ENCODE measurements at places on chromosomes 2 and 18.
A peak's percentile ranks its signal among the peaks of the same experiment; 100 is the strongest.

DNA sequence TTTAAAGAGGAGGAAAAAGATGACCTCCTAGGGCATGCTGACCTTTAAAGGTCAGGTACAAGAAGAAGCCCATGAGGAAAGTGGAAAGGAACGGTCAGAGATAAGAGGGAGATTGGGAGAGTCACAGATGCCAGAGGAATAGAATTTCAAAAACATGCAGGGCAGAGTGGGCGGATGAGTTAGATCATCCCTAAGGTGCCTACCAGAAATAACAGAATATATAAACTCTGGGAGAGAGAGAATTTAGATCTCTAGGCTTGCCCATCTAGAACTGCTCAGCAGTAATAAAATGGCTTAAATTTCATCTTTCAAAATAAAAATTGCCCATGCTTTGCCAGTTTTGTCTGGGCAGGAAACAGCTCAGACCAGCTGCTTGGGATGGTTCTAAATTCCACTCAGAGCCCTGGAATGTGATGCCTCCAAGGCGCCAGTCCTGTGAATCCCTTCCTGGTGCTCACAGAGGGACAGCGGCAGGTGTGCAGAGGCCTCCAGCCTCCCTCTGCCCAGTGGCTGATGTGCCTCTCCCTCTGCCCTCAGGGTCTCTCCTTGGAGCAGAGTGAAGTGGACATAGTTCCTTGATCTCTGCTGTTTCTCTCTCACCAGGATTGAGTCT lies 130.9 kb downstream of the ANTXR1 start:
- DNase-seq, result peak; percentile 40

DNA sequence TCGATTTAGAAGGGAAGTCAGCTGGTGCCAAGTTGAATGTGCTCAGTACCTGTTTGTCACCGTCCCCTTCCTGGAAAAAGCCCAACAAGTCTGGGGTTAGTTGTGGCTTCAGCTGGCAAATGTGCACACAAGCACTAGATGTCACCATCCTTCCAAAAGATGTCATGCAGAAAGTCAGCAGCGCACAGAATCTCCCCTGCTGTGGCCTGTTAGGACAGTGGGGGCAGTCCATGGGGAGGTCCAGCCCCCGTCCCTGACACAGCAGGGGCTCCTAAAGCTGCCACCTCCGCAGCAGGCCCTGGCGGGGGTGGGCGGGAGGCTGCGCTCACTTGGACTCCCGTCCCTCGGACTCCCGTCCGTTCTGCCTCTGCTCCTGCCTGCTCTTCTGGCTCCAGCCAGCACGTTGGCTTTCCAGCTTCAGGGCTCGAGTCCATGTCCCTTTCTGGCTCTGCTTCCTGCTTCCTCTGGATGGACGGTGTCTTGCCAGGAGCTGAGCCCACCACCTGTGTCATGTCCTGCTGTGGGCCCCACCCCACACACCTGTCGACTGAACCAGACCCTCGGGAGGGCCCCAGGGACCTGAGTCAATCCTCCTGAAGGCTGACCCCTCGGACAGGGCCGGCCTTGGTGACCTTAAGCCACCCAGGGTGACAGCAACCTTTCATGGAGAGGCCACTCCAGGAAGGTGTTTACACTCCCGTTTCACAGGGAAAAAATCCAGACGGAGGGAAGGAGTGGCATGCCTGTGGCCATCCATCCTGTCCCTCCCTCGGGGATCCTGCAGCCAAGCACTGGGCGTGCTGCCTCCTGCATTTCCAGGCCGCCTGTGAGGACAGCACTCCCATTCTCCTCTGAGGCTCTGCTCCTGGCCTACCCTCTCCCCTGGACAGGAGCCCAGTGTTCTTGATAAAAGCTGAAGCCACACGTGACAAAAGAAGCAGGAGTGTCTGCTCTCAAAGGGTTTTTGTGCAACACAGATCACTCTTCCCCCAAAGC lies 8.5 kb downstream of the RAB17 start:
- peak; percentile 79 for DNase-seq

DNA sequence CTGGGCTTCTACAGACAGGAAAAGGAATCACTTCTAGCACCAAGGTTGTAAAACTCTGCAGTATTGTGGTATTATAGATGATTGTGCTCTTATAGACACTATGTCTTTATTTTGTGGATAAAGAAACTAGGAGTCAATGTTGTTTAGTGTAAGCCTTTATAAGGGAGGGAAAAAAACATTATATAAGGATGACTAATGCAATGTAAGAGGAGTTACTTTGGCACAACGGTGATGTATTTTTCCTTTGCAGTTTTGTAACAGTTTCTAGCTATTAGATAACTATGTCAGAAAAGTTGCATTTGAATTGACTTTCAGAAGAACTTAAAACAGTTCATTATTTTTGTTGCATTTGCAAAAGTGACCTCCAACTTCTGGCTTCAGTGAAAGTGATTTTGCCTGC lies 545.4 kb downstream of the CCDC85A start:
- peak; percentile 40 for DNase-seq

DNA sequence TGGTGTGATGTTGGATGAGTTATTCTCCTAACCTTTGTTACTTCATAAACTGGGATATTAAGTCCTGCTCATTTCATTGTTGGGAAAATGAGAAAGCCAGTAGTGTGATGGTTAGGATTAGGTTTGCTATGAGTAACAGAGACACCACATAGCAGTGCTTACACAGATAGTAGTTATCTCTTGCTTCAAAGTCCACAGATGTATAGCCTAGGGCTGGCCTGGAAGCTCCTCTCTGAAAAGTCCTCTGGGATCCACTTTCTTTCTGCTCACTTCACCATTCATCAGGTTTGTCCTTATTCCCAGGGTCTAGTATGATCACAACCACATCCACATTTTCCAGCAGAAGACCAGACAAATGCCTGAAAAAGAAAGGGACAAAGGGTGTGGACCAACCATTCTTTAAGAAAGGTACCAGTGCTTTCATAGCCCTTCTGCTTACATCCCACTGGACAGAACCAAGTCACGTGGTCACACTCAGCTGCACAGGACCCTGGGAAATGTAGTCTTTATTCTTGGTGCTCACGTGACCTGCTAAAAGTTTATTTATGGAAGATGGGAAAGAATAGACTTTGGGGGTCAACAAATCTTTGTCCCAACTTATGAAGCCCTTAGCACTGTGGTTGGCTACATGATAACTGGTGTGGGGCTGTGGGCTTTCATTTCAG lies 108.9 kb downstream of the INSIG2 start:
- peak; percentile 13 for DNase-seq

DNA sequence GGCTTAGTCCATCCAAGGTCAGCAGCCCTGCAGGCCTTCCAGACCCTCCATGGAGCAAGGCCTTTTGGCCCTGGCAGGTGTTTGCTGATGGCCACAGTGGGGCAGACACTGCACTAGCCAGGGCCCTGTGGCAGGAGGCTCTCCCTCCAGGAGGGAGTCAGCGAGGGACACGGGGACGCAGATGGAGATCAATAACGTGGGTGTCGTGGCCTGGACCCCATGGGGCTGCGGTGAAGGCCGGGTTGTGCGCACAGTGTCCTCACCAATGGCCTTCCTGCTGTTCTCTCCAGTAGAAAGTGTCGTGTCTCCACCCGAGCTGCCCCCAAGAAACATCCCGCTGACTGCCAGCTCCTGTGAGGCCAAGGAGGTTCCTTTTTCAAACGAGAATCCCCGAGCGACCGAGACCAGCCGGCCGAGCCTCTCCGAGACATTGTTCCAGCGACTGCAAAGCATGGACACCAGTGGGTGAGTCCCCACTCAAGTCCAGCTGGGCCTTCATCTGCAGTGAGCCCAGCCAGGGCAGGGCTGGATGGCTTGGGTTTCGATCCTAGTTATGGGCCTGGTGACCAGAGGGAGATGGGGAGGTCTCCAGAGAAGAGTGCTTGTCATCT lies 65.4 kb downstream of the INPP5D start:
- no peak for DNase-seq

DNA sequence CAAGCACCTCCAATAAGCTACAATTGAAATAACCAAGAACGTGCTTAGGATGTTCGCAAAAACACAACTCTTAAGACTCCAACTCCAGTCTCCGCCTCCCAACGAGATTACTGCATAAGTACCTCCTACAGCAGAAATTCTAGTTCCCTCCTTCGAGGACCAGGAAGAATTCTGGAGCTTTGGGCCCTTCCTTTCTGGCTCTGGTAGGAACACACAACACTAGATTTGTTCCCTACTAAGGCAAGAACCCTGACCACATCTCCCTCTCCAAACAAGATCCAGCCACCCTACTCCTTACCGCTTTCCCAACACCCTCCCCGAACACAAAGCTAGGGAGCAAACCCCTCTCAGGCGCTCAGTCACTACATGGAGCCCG lies 721 bp downstream of the ADAM17 start:
- peak; percentile 87 for DNase-seq

- DNase-seq, result peak; percentile 43
Observed at GRCh38 chr2:151575338-151575737, 158.9 kb downstream of the NEB start.

DNA sequence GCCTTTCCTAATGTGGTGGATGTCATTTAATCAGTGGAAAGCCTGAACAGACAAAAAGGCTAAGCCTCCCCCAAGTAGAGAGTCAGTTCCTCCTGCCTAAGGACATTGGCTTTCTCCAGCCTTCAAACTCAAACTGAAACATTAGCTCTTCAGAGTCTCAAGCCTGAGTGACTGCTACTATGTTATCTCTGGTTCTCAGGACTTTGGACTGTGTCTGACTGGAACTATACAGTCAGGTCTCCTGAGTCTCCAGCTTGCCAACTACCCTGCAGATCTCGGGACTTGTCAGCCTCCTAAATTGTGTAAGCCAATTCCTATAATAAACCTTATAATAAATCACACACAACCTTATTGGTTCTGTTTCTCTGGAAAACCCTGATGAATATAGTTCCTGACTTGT lies 12.6 kb downstream of the HYCC2 start:
- DNase-seq, result no peak

GRCh38 chr2:136443661-136444060 lies 321.7 kb upstream of the THSD7B start:
- no peak for DNase-seq
